ENCODE measurements at places on chromosomes 11 and 22.
A peak's percentile ranks its signal among the peaks of the same experiment; 100 is the strongest.

DNA sequence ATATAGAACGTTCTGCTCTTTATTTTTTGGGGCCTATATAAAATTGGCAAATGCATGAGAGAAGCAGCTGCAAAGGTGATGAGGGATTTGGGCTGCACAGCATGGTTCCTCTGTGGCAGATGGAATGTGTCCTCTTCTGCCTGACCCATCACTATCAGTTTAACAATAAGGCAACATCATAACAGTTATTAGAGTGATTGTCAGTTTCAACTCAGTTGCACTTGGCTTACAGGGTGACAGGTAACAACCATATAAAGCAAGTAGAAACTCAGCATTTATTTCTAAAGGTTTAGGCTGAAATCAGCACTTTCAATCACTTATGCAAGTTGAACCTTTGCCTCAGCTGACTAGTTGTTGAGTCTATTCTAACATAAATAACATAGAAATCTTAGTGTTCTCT lies 935.4 kb upstream of the CHORDC1 start:
- DNase-seq: no peak

GRCh38 chr22:46942799-46943785 lies 180.6 kb downstream of the TBC1D22A start:
- no peak for DNase-seq

DNA sequence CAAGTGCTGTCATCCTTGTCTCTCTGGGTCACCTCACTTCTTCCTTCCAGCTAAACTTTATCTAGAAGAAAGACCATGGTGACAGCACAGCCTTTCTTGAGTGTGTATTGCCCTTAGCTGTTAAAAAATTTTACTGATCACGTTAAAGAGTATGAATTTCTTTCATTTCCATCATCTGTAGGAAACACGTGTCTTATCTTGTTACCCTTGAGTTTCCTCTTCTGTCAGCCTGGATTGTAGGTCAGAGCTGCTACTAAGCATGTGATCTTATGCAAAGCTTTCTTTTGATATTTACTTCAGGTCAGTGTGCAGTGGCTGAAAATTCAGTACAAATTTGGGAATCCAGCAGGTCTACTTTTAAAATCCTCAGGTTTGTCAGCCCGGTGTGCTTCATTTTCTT lies 512.2 kb upstream of the ARHGAP42 start:
- no peak for DNase-seq

DNA sequence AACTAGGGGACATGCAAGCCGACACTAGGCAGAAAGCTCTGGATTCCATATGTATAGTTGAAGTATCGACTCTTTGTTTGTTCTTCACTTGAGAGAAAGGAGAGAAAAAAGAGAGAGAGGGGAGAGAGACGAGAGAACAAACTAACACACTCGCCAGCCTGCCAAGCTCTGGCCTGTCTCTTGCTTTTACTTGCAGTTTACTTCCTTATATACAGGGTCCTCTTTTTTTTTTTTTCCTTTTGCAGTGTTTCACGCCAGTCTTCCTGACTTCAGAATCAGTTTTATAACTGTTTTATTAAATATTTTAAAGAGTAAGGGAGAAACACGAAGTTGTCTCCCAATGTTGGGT lies 19.9 kb downstream of the TEAD1 start:
- no peak for DNase-seq

DNA sequence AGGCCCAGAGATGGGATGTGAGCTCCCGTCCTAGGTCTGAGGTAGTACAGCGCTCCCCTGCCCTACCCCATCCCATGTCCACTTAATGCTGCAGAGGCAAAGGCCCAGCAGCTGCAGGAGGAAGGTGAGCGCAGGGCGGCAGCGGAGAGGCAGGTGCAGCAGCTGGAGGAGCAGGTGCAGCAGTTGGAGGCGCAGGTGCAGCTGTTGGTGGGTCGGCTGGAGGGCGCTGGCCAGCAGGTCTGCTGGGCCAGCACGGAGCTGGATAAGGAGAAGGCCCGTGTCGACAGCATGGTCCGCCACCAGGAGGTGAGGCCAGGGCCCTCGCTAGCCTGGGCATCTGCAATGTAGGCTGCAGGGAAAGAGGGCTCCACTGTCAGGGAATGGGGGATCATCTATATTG lies 15.2 kb downstream of the CCDC157 start:
- no peak for DNase-seq

- peak; percentile 10 for DNase-seq
Measured at GRCh38 chr11:100031973-100032372, 655.1 kb upstream of the ARHGAP42 start.

- DNase-seq: peak; percentile 48
Measured at GRCh38 chr11:6755303-6755952, 16.3 kb downstream of the OR2AG2 start.

- no peak for DNase-seq
Measured at GRCh38 chr11:15764948-15765347, 591.4 kb downstream of the SOX6 start.

- no peak for DNase-seq
Measured at GRCh38 chr22:46665751-46666280, 45.6 kb downstream of the GRAMD4 start.

- no peak for DNase-seq
Measured at GRCh38 chr11:127248476-127248875, 247.9 kb upstream of the KIRREL3 start.

- no peak for DNase-seq
Measured at GRCh38 chr11:68946416-68947090, 34.2 kb downstream of the MRGPRD start.

- no peak for DNase-seq
Measured at GRCh38 chr22:38872831-38873248, 824 bp upstream of the CBX6 start.

DNA sequence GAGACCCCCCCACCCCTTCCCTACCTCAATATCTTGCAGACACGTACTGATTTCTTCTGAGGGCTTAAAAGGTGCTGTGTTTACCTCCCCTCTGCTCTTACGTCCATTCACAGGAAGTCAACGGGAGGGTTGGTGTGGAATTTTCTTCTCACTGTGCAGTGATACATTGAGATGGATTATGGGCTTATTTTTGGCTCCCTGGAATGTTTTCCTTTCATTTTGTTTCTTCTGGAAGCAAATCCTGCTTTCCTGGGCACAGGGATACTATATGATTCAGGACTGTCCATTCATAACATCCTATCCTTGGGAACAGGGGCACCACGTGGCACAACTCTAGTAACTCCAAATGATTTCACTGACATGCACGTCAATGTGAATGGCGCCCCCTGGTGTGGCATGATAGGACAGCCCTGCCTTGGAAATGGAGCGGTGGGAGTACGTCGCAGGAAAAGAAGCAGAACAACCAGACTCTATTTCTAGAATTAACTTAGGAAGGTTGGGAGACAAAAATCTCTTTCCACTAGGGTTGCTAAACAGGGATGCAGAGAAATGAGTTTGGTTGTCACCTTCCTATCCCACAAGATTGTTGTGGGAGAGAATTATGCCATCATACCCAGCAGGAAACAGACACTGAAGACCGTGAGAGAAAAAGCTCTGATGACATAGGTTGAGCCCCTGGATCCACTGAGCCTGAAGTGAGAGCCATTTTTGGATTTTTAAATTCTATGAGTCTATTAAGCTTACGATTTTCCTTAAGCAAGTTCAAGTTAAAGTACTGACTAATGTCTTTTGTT lies 146.5 kb upstream of the RAG2 start:
- peak; percentile 62 for DNase-seq

DNA sequence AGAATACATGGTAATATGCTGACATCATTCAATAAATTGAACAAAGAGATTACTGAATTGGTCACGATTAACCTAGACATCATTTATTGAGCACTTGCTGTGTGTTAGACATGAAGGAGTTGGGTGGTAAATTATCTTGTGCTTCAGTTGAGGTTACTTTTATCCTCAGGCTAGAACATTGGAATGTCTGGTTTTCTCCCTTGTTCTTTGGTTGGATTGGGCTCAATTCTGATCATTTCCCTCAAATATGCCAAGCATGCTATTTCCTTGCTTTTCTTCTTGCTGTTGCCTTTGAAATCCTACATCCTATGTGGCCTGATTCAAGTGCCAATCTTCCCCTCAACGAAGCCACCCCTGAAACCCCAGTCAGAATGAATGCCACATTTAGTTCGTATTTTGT lies 65.8 kb downstream of the DEUP1 start:
- no peak for DNase-seq

GRCh38 chr11:55920537-55920936 lies 6.2 kb upstream of the OR5W2 start:
- DNase-seq: no peak

GRCh38 chr11:28938091-28938490 lies 829.9 kb downstream of the METTL15 start:
- no peak for DNase-seq

DNA sequence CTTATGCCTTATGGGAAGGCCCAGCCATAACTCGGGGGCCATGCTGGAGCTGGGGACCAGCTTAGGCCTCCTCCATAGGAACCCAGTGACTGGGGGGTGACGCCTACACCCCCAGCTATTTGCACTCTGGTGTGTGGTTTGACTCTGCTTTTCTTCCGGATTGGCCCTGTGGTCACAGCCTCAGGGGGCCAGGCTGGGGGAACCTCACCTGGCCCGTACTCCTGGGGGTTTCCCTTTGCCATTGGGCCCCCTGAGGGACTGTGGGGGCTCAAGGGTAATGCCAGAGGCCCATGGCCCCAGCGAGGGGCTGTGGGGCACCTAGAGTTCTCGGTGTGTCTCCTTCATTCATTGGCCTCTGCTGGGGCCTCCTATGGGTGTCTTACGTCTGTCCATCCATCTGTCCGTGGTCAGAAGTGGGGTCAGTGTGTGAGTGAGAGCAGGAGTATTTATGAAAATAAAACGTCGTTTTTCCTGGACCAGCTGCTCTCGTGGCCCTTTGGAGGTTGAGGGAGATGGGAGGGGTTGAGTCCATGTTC lies 6.3 kb upstream of the SH3BP1 start:
- DNase-seq: peak; percentile 48

- DNase-seq: peak; percentile 22
Measured at GRCh38 chr11:74570266-74571061, 21.9 kb upstream of the POLD3 start.

DNA sequence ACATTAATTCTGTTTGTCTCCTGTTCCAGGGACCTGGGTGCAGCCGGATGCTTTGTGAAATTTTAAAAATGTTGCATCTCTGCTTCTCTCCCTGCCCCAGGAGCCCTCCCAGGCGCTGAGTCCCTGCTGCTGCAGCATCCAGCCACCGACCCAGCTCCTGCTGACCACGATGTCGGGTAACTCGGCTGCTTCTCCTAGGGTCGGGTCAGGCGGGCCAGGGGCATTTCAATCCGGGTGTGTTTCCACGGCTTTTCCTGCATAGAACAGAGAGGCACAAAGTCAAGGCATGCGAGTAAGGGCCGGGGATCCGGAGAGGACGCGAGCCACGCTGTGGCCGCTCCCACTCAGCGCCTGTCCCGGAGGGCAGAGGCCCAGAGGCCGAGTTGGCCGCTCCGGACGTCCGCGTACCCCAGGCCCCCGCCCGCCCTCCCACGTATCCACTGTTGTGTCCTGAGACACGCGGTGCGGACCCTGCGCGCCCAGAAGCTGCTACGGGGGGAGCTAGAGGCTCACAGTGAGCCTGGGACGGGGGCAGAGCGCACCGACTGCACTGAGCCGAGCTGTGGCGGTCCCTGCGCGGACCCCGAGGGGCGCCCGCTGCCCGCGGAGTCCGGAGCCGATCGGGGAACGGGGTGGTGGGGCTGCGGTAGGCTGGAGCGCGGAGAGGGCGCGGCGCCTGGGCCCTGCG lies at the start of gene POU2AF3:
TSS of gene POU2AF3 (plus strand) at position 134 of the 688 bp plus-strand sequence. CDS start at position 170, 36 bp downstream.
- no peak for DNase-seq

- DNase-seq: peak; percentile 56
Measured at GRCh38 chr11:20647976-20648565, 21.3 kb upstream of the NELL1 start.

- DNase-seq: no peak
Measured at GRCh38 chr11:32331098-32331497, 104.2 kb downstream of the WT1 start.
